ENCODE measurements at places on chromosomes 5 and 9.

DNA sequence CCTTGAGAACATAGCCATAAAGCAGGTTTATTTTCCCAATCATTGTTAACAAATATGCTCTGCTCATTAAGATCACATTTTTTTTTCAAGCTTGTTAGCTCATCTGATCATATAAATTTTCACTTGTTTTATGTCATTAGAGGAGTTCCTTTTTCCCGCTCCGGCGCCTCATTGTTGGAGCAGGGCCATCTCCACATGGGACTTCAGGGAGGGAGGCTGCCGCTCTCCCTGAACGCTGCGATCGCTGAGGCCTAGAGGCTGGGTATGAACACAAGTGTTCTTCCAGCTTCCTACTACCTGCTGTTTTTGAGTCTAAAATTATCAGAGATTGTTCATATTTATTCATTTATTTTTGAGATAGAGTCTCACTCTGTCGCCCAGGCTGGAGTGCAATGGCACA is 246.9 kb downstream of the MPDZ start:
- DNase-seq, result no peak

GRCh38 chr5:142500227-142500905 is 175.5 kb upstream of the SPRY4 start:
- DNase-seq, result no peak

DNA sequence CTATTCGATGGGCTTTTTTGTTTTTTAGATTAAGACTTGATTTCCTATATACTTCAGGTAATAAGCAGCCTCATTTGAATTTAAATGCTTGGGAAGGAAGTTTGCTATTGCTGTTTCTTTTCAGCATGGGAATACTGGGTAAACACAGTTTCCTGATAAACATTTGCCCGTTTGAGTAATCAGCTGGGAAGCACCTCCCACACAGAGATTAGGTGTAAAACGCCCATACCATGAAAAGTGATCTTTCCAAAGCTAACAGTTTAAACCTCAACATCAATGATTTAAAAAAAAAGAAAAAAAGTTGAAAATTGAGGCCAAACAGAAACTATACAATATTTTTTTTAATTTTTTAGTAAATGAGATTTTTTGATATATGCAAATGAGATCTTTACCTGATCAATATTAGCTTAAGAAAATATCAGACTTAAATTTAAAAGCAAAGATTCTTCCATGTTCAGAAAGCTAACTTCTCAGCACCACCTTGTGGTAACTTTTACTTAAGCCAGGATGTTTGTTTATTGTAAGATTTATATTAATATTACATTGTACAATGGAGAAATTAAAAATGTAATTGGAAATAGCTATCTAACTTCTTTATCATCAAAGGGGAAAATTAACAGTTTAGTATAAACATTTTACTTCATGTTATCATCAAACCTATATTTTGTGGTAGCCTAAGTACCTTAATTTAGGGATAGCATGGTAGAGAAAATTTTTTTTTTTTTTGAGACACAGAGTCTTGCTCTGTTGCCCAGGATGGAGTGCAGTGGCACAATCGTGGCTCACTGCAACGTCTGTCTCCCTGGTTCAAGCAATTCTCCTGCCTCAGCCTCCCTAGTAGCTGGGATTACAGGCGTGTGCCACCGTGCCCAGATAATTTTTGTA is 39.8 kb downstream of the F2RL2 start:
- no peak for DNase-seq

DNA sequence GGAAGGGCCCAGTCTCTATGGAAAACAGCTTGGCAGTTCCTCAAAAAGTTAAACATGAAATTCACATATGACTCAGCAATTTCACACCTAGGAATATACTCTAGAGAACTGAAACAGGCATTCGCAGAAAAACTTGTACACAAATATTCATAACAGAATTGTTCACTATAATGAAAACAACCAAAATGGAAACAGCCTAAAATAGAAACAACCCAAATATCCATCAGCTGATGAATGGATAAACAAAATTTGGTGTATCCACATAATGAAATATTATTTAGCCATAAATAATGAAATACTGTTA is 4.8 kb upstream of the GPR150 start:
- DNase-seq, result no peak

- DNase-seq, result no peak
Observed at GRCh38 chr5:12645582-12645981, 741.3 kb upstream of the CTNND2 start.

GRCh38 chr5:136030956-136031611 is 2.3 kb downstream of the TGFBI start:
- no peak for DNase-seq

GRCh38 chr9:90870621-90871326 is 69.2 kb downstream of the SYK start:
- DNase-seq, result no peak

- DNase-seq, result no peak
Observed at GRCh38 chr9:114321759-114322158, 1.1 kb upstream of the ORM1 start.

GRCh38 chr9:3528451-3528850 is 2.6 kb upstream of the RFX3 start:
- DNase-seq, result no peak

DNA sequence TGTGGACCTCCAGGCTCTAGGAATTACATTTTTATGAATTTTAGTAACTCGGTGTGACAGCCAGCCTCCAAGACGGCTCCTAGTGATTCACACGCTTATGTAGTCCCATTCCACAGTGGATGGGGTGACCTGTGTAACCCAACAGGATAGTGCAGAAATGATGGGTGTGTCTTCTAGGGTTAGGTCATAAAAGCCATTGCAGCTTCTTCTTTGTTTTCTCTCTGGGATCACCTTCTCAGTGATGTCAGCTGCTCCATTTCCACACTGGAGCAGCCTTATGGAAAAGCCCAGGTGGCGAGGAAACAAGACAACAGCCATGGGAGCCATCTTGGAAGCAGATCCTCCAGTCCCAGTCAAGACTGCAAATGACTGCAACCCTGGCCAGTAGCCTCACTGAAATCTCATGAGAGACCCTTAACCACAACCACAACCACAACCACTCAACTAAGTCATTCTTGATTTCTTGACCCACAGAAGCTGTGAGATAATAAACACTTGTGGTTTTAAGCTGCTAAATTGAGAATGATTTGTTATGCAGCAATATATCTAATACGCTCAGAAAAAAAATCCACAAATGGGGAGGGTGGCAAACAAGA is 5.1 kb upstream of the GNPDA1 start:
- DNase-seq, result no peak

DNA sequence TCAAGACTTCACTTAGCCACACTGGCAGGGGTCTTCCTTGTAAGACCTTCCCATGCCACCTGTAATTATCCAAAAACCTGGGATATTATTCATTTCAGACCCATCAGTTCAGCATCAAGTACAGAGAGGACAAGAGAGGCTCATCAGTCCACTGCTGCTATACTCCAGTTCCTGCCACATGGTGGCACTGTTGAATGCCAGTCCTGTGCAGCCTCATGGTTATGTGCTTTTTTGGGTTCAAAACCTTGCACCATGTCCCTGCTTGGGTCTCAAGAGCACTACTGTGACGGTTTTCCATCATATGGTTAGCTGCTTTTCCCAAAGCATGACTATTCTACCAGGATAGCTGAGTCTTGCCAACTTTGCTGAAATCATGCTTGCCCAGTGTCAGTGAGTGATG is 8.5 kb downstream of the PTGS1 start:
- DNase-seq, result no peak

DNA sequence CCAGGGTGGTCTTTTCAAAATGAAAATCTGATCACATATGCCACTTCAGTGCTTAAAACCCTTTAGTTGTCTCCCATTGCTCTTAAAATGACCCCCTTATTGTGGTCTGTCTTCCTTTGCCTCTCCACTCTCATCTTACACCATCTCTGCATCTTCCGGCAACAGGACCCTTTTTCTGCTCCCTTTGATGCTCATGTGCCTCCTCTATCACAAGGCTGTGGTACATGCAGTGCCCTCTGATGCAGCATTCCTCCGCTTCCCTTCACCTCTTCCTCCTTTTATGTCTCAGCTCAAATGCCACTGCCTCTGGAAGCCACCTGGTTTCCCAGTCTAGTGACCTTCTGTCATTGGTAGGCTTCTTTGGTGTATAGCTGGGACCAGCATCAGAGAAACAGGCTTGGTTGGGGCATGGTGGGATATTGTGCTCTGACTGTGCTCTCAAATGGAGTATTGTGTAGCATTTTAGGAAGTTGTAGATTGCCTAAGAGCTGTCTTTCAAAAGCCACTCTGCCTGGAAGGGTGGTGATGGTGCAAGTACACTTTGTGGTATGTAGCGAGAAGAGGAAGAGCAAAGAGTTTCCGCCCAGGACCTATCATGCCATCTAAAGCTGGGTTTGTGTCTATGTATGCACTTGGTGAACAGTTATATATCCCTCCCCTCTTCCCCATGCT is 28.1 kb downstream of the ARHGAP26 start:
- peak; percentile 34 for DNase-seq

DNA sequence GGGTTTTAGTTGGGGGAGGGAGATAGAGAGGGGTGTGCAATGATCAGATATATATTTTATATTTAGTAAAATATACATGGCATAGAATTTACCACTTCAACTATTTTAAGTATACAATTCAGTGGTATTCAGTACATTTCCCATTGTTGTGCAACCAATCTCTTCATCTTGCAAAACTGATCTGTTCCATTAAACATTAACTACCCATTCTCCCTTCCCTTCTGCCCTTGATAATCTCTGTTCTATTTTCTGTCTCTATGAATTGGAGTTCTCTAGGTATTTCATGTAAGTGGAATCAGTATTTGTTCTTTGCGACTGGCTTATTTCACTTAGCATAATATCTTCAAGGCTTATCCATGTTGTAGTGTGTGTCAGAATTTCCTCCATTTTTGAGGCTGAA is 38.6 kb downstream of the TGFBI start:
- DNase-seq, result no peak

GRCh38 chr9:82421498-82421897 is 432.9 kb downstream of the SPATA31D1 start:
- no peak for DNase-seq

- DNase-seq, result peak; percentile 44
Observed at GRCh38 chr9:18861609-18862544, 171.1 kb downstream of the SAXO1 start.

DNA sequence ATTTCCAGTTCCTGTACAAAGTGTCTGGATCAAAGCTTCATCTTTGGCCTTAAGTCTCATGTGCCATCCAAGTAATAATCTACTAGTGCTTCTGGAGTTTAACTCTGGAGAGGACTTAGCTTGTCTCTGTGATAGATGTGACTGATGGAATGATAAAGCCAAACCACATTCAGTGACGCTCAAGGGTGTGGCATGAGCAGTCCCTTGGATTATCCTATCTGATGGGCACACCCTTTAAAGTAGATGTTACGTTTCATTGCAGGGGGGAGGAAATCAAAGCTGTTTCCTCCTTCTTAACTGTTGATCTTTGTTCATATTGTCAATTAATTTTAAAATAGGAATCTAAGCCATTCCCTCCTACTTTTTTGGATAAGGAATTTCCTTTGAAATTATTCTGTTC is 8.5 kb upstream of the EGFLAM start:
- DNase-seq, result no peak

GRCh38 chr5:78113689-78114264 is 180.7 kb downstream of the AP3B1 start:
- DNase-seq, result no peak

- DNase-seq, result no peak
Observed at GRCh38 chr9:38681747-38682227, 38.1 kb downstream of the FAM240B start.

- no peak for DNase-seq
Observed at GRCh38 chr9:107222020-107222522, 61.0 kb upstream of the RAD23B start.

DNA sequence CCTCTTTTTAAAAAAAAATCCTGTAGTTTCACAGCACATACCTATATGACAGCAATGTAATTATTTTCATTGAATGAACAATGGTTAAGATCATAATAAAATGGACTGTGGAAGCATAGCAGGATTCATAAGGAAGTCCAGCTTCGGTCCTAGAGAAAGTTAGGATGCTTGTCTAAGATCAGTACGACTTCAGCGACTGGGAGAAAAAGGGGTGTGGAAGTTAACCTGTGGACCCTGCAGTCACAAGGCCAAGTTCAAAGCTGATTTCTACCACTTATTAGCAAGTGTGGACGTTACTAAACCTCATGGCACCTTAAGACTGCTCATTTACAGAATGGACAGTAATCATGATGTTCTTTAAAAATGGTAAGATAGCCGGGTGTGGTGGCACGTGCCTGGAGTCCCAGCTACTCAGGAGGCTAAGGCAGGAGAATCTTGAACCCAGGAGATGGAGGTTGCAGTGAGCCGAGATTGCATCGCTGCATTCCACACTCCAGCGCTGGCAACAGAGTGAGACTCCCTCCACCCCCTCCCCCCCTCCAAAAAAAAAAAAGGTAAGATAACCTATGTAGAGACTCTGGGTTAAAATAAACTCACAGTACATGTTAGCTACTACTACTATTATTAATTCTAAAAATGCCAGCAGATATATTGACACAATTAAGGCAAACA is 71.6 kb upstream of the PCA3 start:
- DNase-seq, result no peak

DNA sequence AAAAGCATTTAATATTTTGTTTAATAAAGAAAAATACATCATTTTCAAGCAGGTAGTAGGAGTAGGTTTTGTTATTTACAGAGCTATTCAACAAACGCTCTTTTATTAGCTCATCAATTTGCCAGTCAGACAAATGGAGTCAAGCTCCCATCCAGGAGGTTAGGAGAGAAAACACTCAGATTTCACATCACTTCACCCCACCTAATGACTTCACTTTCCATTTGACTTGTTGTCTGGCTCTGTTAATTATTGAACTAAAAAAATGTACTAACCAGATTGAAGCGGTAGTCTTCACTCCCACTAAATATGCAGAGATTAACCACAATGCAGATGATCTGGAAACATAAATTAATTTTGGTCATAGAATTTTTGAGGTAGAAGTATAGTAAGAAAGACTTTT is 193.6 kb upstream of the VCAN start:
- DNase-seq, result no peak

DNA sequence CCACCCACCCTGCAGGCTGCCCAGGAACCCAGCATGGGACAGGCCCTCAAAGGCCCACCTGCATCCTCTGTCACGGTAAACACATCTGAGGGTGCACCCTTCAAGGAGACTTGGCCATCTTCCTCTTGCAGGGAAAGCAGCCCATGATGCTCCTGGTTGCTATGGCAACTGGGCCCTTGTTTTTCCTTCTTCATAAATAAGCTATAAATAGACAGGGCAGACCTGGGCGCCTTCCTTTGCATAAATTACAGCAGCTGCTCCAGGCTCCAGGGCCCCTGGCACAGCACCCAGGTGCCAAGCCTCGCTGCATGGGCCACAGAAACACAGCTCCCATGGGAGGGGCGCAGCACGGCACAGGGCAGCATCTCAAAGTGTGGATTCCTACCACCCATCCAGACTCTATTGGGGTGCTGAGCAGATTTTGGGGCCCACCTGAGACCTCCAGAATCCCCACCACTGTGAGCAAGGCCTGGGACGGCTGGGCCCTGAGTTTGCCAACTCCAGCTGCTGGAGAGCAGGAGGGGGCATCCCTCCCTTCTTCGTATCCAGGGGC is 5.8 kb upstream of the PSMB7 start:
- DNase-seq, result no peak

DNA sequence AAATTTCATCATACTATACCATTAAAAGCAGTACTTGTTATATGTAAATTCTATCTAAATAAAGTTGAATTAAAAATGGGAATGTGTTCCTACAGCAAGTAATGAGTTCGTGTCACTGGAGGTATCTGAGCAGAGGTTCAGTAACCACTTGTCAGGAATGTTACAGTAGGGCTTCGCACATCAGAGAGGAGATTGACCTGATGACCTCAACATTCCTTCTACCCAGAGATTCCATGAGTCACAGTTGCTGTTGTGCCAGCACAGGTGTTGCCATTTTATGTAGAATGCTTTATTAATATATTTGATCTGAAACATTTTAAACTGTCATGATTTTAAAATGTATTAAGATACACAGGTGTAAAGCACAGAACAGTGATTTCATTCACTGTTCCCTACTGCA is 60.3 kb downstream of the STX17 start:
- no peak for DNase-seq

Data from gastrocnemius medialis (tissue), 4 donors.